ENCODE measurements at places on chromosomes 11 and 22. TPM values are rescaled to one million over a fixed set of nuclear protein-coding genes. Genes with fewer than 3 reads are reported as not detected.

DNA sequence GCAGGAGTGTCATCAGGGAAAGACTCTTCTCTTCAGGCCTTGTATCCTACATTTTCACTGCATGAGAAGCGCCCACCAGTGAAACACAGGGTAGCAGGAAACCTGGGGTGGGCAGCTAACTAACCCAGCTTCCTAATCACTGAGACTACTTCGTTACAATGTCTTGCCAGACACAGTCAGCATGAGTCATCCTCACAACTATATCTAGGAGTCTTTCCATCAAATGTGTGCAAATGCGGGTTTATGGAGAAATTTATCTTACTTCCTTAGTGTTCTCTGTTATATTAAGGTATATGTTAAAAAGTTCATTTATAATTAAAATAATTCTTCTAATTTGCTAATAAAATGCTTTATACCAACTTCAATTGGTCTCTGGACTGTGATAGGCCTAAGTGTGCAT, 79.9 kb upstream of the RAB1B start:
- DNase-seq, result no peak

- DNase-seq, result no peak
Observed at GRCh38 chr11:29534836-29535235, 482.0 kb downstream of the KCNA4 start.

DNA sequence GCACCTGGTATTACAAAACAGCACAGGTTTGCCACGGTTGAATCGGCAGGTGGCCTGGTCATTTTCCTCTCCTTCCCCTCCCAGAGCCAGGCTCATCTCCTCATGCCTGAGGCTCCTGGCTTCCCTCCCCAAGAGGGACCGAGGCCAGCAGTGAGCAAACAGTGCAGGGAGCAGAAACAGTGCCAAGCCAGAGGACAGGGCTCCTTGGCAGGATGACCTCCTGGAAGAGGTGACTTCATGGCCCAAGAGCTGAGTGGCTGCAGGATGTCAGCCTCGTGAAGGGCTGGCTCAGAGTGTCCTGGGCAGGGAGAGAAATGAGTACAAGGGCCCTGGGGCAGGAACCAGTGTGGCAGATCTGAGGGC, 22.8 kb upstream of the PPFIA1 start:
- DNase-seq, result no peak

GRCh38 chr11:14386895-14387480, 28.0 kb upstream of the RRAS2 start:
- no peak for DNase-seq

DNA sequence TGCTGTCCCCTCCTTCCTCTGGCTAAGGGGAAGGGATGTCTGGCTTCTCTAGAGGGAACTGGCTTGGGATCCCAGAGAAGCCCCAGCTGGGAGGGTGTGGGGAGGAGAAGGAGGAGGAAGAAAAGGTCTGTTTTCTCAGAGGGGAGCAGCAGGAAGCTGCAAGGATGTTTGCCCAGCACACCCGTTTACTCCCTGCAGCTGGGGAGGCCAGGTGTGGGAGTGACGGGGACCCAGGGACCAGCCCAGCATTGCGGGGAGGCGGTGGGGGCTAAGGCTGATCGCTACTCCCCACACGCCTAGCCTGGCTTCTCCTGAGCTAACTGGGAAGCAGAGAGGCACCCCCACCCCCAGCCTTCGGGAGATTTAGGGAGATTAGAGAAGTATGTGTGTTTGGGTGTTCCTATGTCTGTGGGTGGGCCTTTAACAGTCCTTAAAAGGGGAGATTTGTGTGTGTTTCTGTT, 3.9 kb downstream of the CREB3L1 start:
- DNase-seq, result peak; percentile 80

The RTN4R gene
- 3.0 TPM for total RNA-seq

GRCh38 chr22:43066134-43066533, 23.1 kb downstream of the TTLL1 start:
- DNase-seq, result no peak

The THY1 gene
- total RNA-seq, result 17.6 TPM

GRCh38 chr11:78660471-78660870, 85.8 kb upstream of the NARS2 start:
- DNase-seq, result no peak

The SERGEF gene
- 28.9 TPM for total RNA-seq

The FGF4 gene
- total RNA-seq, result not detected

Measured in transverse colon (tissue), 4 donors.